GM12892 (cell line): ENCODE measurements at places on chromosomes 11 and 22.
A peak's percentile ranks its signal among the peaks of the same experiment; 100 is the strongest.

DNA sequence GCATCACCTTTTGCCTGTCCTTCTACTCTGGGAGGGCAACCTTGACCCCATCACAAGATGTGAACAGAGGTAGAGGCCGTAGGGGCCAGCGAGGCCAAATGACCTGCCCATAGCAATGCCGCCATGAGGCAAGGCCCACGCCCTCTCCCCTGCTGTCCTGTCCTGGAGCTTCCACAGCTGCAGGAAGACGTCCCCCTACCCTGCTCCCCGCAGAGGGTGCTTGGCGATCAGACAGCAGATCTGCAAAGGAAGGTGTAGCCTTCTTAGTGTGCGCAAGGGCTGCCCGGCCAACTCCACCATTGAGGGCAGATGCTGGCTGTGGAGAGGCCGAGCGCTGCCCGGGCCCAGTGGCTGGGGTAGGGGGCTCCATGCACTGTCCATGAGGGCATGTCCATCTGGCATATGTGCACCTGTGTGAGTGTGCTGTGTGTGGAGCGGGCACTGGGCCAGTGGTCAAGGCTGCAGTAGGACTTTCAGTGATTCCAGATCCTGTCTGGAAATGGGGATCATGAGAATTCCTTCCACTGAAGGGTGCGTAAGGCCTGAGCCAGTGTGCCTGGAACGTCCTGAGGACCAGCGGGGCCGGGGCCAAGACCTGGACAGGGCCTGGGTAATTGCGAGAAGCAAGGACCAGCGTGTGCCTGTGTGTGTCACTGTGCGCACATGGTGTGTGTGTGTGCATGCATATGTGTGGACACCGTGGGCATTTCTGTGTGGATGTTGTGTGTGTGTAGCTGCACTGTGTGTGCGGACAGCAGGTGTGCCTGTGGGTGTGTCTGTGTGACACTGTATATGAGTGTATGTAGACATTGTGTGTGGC, 11.0 kb downstream of the TRPM5 start:
- DNase-seq: no peak

- peak; percentile 50 for DNase-seq
Observed at GRCh38 chr22:19619144-19620009, 94.9 kb upstream of the SEPTIN5 start.

DNA sequence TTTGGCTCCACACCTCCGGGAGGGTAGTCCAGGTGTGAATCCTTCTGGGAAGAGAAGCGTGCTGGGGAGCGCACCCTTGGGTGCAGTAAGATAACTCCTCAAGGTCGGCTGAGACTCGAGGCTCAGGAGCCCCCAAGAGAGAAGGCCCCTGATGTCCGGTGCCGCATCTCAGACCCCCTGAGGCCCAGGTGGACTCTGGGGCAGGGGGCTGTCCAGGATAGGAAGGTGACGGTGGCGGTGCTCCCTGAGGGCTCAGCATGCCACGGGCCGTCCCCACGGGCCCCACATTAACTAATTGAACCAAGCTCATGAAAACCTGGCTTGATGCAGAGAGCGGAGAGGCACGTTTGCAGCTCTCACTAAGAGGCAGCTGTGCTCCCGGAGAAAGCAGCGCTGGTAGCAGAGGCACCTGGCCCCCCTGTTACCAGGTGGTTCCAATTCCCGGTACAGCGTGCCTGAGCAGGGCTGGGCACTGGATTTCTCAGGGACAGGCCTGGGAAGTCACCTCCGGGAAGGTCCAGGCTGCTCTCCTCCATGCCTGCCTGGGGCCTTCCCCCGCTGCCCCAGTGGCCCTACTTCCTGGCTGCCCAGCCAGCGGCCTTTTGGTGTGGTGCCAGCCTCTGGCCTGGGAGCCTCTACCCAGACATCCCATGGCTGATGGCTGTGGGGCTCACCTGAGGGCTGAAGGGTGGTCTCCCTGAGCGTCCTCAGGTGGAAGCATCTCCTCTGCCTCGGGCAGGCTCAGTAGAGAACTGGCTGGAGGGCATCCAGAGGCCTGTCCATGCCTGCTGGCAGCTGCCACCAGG, 1.1 kb downstream of the KCNQ1 start:
- DNase-seq: no peak

DNA sequence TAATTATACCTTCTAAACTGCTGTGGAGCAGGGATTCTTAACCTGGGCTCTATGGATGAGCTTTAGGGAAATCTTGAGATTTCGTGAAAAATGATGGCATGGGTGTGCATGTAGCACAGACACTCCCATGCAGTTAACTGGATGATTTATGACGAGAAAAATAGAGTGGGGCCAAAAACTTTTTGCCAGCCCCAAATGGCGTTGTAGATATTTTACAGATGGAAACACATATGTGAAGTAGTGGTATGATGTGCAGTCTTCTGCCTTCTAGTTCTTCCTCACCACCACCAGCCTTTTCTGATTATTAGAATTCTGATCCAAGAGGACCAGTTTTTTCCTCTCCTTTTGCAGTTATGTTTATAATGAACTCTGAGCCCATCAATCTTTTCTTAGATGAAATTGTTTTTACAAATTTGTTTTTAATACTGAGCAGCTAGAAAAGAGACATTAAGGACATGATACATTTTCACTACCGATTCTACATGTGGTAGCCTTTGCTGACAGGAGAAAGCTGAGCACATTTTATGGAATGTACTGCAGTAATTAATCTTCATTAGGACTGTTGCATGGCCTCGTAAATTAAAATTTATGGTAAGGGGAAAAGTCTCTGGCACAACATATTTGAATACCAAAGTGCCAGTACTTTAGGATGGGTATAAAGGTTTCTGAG, 261.4 kb downstream of the DDX10 start:
- no peak for DNase-seq

DNA sequence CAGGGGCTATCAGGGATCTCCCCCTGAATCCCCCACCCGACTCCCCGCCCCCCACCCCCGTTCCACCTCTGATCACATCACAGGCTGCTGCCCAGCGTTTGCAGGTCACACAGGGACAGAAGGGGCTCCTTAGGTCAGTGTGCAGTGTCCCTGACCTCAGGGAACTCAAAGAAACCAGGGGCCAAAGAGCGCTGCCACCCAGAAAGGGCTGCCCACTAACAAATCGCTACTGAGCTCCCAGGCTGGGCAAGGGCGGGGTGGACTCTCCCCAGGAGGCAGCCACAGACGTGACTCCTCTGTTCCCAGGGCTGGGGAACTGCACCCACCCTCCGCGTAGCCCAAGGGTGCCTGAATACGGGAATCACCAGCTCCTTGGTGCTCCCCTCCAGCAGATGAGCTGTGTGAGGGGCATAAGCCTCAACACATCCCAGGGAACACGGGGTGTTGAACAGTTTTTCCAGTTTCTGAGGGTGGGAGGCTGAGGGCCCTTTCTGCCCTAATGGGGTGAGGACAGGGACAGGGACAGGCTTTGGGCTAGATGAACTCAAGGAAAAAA, 9.9 kb upstream of the POLDIP3 start:
- DNase-seq: no peak

DNA sequence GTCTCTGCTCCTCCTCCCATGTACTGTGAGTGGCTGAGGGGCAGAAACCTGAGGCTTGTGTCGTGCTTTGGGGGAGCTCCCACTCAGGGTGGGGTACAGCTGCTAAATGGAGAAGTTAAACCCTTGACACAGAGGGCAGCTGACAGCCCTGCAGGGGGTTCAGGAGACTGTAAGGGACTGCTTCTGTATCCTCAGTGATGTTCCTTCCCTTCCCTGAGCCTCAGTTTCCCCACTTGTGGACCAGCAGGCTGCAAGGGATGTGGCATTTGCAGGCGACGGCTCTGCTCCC, 15.6 kb downstream of the SYNGR1 start:
- DNase-seq: no peak

DNA sequence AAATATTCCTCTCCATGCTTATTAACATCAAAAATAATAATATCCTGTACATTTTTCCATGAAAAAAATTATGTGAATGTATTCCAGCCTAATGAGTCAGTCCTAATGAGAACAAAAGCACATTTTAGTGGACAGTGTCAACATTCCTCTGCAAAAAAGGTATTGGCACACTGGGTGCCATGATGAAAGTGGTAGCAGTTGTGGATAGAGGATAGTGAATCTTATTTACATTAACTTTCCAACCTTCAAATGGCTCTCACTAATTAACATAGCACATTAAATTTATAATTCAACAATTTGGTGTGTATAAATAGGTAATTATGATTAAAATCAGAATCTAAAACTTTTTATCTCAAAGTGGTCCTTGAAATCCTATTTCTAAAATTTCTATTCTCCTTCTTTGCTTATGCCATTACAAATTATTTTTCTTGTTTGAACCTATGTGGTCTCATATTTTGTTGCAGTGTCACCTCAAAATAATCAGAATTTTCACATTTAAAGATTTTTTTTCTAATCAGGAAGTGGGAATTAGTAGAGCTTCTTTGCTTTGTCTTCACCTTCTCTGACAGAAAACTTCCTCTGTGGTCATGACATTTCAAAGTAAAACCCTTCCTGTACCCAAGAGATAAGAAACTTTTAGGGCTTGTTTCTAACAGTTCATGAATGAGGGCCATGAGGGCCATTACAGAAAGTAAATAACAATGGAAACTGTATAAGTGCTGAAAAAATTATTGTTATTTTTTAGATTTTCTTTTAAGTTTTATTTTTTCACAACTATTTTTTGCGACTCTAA, 18.7 kb downstream of the SOX6 start:
- DNase-seq: no peak

GRCh38 chr11:95307286-95307685, 76.3 kb upstream of the SESN3 start:
- DNase-seq: no peak

DNA sequence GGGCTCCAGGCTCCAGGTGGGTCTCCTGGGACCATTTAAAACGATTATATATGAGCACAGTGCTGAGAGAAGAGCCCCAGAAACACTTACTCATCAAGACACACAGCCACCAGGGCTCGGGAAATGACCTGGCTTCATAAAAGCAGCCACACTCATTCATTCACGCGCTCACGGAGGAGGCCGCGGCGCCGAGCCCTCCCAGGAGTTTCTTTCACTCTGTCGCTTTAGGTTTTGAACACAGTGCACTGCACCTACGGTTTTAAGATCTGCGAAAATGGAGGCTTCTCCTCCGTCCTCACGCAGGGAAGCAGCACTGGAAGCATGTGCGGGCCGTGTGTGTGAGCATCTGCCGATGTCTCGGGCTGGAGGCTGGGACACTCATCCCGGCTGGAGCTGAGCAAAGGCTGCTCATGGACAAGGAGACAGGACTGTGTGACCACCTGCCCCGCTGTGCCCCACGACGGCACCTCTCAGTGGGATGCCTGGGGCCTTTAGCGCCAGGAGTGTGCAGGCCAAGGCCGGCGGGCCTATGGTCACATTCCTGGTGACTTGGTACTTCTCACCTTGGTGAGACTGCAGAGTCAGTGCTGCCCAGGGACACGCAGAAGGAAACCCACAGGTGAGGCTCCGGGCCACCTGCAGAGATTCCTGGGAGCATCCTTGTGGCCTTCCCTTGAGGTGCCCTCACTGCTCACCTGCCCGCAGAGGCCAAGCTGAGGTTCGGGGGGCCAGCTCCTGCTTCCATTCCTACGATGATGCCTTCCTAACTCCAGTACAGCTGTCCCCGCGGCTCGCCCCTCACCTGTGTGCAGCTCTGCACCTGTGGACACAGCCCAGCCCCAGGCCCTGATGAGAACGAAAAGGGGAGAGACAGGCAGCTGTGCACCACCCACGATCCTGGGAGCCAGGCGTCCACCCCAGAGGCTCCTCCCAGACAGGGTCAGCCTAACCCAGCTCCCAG, 872.0 kb downstream of the BRD1 start:
- DNase-seq: no peak

DNA sequence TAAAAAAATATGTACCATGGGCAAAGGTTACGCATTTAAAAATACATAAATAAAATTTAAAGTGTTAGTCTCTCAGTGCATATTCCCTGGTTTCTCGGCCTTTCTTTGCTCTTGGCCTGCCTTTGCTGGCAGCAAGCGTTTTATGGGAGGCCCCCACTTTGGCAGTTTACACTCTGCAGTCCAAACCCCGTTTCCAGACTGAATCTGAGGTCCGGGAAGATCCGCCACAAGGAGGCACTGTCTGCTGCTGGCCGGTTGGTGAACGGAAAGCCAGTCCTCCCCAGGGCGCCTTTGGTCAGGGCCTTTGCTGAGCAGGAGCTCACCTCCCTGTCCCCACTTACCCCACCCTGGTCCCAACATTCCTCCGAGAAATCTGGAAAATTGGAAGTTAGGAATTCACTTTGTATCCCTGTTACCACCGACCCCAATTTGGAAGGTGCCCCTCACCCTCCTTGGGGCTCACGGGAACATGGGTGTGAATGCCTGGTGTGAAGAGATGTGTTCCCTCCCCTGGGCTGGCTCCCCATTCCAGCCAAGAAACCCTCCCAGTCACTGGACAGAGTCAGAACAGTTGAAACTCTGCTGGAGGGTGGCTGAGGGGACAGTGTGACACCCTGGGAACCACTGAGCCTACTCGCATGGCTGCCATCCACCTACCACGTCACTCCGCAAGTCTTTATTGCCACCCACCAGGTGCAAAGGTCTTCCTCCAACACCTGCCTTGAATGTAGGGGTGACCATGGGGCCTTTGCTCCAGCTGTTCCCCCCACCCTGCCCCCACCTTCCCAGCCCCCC, 9.4 kb upstream of the SF1 start:
- peak; percentile 75 for DNase-seq

- DNase-seq: no peak
Observed at GRCh38 chr11:7004482-7004881, 15.7 kb downstream of the ZNF214 start.

DNA sequence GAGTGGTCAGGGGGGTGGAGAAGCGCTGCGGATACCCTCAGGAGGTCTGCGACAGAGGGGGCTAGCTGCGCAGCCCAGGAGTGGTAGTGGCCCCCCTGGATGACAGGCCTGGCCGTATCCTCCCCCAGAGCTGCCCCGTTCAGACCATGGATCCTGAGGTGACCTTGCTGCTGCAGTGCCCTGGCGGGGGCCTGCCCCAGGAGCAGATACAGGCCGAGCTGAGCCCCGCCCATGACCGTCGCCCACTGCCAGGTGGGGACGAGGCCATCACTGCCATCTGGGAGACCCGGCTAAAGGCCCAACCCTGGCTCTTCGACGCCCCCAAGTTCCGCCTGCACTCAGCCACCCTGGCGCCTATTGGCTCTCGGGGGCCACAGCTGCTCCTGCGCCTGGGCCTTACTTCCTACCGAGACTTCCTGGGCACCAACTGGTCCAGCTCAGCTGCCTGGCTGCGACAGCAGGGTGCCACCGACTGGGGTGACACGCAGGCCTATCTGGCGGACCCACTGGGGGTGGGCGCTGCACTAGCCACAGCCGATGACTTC, 505 bp downstream of the NUDT22 start:
- peak; percentile 77 for DNase-seq

DNA sequence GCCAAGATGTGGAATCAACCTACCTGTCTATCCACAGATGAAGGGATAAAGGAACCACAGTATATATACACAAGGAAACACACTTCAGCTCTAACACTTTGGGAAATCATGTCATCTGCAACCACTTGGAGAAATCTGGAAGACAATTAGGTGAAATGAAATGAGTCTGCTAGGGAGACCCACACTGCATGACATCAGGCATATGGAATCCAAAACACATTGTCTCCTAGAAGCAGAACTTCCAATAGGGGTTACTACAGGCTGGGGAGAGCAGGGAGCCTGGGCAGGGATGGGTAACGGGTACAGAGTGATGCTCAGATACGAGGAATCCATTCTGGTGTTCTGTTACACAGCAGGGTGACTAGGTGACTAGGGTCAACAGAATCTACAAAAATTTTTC, 18.3 kb downstream of the RGL4 start:
- no peak for DNase-seq

- no peak for DNase-seq
Observed at GRCh38 chr11:70532731-70533130, 134.4 kb downstream of the CTTN start.
